ENCODE measurements at places on chromosomes 16 and 17. TPM values are rescaled to one million over a fixed set of nuclear protein-coding genes. Genes with fewer than 3 reads are reported as not detected.

- DNase-seq, result no peak
These were observed 82.8 kb downstream of the ABCC6 start for GRCh38 chr16:16140537-16140936.

SLC12A3 gene
- total RNA-seq, result not detected

GRCh38 chr16:86387468-86388440 lies 122.6 kb upstream of the FOXF1 start:
- no peak for DNase-seq

ITGB4 gene
- 335 TPM for total RNA-seq

MLX gene
- 44.4 TPM for total RNA-seq

DNA sequence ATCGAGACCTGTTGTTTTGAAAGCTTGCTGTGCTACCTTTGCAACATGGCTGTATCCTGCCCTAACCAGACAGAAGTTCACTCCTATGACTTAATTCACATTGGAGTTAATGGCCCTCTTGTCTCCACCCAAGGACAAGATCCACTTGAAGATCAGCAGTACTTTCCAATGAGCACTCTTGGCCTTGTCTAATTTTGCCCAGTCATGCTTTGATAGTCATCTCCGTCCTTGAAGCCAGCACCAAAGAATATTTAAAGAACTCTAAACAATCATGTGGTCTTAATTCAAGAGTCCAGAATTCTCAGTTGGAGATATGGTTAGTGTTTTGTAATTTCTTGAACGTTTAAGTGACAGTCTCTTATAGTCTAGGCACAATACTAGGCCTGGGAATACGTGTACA lies 775.6 kb upstream of the EEF2KMT start:
- no peak for DNase-seq

ADGRG1 gene
- 59.4 TPM for total RNA-seq

- DNase-seq, result peak; percentile 56
These were observed 3.6 kb downstream of the CDC42EP4 start for GRCh38 chr17:73308017-73308823.

DNA sequence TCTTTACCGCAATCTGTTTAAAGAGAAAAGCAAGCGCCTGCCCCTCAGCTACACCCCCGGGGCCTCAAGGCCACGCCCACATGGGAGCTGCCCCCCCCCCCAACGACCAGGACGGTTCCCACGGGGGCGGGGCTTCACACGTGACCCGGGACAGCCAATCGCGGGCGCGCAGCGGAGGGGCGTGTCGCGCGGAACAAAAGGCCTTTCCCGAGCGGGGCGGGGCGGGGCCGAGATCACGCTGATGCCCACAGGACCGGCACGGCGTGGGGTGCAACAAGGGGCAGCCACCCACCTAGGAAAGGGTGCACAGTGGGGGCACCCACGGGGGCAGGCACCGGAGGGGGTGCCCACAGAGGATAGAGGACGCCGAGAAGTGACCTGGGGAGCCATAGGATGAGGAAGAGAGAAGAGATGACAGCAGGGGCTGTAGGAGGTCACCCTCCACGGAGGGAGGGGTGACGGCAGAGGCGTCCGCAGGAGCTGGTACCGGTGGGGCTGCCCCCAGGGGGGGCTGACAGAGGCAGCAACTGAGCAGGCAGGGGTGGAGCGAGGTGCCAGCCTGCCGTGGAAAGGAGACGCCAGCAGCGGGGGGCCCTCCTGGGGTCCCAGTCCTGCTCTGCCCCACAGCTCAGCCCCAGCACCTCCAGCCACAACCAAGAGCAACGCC lies 6.2 kb downstream of the UNKL start:
- DNase-seq, result peak; percentile 94

DNA sequence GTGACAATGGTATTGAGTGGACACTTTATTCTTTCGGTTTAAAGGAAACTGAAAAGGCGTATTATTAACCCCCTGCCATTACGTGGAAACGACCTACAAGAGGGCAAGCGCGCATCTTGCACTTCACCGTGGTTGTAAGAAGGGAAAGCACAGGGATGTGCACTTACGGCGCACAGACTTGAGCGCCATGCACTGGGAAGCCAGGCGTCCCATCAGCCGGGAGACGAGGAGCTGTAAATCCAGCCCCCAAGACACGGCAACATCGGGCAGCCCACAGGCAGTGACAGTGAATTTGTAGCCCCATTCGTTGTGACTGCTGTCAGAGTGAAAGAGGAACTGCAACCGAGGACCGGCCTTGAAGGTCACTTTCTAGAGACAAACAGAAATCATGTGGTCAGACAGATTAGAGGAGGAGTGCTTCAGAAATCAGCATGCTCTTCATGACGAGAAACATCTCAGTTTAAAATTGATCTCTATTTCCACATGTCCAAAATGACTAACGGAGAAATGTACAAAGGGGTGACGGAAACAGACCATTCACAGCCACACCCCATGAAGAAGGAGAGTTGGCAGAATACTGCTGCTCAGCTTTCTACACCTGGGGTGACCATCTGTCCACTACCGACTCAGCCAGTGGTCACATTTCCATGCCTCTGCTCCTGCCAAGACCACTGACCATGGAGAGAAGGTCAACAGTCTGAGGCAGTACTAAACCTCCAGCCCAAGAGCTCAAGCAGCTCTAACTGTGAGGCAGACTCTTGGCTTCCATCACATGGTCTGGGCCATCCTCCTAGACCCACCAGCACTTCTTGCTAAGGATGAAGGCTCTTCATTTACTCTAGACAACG lies 68.6 kb downstream of the ZZEF1 start:
- no peak for DNase-seq

DNA sequence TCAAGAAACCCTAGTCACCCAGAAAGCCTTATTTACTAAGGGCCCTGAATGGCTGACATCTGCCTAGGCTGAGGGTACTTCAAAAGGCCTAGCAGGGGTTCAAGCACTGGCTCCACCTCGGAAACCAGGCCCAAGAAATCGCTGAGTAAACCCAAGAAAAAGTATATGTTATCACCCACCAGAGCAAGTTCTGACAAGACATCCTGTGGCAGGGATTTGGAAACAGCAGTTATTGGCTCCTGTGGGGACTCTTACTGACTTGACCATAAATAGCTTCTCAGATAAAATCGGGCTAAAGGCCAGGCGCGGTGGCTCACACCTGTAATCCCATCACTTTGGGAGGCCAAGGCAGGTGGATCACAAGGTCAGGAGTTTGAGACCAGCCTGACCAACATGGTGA lies 12.2 kb downstream of the ATP6V0D1 start:
- no peak for DNase-seq

DNA sequence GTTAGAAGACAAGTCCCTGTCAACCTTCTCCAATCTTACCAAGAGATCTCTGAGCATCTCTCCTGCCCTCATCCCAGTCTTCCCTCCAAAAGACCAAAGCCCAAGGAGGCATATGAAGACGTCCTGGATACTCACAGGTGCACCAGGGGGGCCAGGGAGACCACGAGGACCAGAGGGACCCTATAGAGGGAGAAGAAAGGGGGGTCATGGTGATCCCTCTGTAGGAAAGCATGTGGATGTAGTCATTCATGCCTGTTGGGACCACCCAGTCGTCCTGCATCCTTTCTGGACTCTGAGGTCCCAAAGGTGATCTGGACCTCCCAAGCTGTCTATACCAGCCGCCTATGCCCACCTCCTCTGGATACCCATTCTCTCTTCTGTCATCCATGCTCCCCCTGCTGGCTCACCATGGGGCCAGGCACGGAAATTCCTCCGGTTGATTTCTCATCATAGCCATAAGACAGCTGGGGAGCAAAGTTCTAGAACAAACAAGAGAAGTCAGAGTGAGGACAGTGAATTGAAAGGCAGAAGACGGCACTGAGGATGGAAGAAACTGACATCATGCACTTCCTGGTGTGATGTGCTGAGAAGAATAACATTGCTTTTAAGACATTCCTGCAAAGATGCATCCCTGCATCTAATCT lies 3.3 kb downstream of the COL1A1 start:
- DNase-seq, result no peak

DNA sequence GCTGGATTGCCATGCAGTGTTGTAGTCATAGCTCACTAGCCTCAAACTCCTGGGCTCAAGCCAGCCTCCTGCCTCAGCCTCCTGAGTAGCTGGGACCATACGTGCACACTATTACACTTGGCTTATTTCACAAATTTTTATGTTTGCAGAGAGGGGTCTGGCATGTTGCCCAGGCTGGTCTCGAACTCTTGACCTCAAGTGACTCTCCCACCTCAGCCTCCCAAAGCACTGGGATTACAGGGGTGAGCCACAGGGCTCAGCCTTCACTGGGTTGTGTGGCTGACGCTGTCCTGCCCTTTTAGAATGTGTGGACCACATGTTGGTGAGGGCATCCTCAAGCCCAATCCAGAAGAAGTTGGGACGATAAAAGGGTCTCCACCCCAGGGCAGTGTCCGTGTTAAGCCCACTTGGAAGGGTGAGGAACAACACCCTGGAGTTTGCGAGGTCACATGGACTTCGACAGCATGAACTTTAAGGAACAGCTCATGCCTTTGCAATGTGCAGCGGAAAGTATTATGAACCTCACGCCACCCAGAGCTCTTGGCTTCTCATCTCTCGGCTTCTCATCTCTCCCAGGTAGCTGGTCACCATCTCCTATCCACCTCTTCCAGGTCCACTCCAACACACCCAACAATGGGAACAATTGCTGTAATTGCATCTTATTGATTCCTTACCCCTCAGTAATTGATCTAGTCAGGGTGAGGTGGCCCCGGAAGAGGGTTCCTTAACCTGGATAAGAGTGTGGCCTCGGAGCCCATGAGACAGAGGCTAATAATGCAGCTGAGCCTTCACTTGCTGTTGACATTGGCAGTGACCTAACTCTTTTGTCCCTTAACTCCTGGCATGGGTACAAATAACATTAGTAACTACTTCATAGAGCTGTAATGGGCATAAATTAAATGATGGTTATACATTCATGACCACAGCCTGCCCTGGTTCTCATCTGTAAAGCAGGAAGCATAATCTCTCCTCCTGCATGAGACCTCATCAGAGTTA lies 6.7 kb downstream of the FOXL1 start:
- DNase-seq, result no peak

DNA sequence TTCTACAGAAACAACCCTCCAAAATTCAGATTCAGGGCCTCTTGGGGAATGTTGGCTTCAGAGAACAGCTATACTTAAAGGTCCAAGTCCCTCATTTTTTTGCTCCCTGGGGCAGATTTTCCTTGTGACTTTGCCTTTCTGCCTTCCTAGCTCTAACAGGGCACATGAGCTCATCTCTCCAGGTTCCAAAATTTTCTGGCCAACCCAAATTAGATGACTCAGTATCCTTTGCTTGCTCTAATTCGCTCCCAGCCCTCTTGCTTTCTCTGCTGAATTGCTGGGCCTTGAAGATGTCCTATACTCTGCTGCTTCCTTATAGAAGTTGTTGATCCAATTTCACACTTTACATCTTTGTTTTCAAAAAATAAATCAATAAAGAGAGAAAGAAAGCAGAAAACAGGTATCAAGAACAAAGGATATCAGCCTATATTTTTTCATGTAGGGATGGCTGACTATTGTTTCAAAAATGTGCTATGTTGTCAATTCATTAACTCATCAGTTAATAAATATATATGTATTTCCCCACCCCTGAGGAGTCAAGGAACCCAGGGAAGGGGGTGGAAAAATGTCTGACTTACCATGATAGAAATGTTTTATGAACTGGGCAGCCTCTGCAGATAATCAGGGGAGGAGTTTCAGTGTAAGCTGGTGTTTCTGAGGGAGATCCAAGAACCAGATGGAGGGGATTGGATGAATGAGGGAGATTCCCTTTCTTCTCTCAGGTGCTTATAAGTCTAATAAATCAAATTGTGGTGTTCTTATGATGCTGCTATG lies 1.0 kb upstream of the KRTAP4-2 start:
- DNase-seq, result no peak

ARHGAP44 gene
- total RNA-seq, result 4.6 TPM

IGSF6 gene
- 1.3 TPM for total RNA-seq

DNA sequence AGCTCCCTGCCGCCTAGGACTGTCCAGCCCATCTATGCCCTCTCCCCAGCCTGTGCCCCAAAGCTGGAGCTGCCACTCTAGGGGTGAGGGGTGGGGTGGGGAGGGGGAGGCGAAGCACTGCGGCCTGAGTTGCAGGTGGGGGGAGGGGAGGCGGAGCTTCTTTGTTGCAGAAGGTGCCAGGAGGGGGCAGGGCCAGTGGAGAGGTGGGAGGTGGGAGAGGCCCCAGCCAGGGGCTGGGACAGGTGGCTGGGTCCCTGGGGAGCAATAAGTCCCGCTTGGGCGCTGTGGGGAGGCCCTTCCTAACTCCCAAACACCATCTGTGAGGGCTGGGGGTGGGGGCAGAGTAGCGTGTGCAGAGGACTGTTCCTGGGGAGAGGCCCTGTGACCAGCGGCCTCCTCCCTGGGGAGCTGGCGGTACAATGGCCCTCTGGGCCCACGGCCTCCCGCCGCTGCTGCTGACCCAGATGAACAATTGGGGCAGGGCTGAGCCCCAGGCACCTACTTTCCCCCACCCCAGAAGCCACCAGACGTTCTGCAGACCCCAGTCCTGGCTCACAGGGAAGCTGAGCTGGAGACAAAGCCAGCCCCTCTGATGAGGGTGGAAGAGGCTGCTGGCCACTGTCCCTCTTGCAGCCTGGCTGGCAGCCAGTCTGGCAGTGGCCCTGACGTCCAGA lies 2.2 kb upstream of the NTN3 start:
- DNase-seq, result no peak

TBX4 gene
- not detected for total RNA-seq

DNA sequence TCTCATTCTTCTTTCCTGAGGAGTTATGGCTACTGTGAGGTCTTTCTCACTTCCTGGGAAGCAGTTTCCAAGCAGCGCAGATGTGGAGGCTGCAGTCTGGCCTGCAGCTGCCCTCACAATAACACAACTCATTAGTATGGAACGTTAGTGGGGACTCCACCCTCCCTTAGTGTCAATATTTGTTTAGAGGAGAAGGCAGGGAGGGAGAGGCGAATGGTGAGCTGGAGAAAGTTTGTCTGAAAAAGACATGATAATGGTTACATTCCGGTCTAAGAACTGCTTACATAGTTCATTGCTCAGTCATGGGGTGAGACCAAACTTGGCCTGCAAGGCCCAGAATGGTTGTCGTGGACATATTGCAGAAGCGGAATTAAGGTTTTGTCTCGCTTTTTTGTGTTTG lies 170.2 kb downstream of the HS3ST3B1 start:
- no peak for DNase-seq

DNA sequence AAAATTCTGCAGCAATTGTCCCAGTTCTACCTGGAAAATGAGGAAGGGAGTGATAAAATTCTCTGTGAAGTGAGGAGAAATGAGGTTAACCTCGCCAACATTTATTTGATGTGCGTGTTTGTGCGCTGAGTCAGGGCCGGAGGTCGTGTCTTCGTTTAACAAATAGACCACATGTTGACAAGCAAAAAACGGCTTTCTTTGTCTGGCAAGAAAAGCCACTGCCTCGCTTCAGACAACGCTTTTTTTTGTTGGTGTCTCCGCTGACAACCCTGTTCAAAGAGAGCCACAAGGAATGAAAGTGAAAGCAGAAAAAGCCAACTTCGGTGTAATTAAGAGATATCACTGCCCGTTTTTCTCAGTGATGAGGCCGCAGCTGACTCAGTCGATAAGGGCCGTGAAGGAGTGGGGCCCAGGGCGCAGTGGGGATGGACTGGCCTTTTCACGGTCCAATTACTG lies 510.6 kb downstream of the CDH13 start:
- DNase-seq, result no peak

GRCh38 chr17:58577696-58578095 lies 63.3 kb upstream of the MTMR4 start:
- peak; percentile 60 for DNase-seq

GRCh38 chr17:81301195-81302144 lies 6.4 kb upstream of the SLC38A10 start:
- DNase-seq, result no peak

SEPTIN12 gene
- not detected for total RNA-seq

Measured in tibial nerve (tissue), 4 donors.